ENCODE measurements at places on chromosomes 6 and 20. TPM values are rescaled to one million over a fixed set of nuclear protein-coding genes. Genes with fewer than 3 reads are reported as not detected.
A peak's percentile ranks its signal among the peaks of the same experiment; 100 is the strongest.

UFL1 gene
- total RNA-seq: 23.9 TPM

GRCh38 chr20:37375227-37375626 lies 29.3 kb downstream of the SRC start:
- DNase-seq: peak; percentile 12

- DNase-seq: no peak
These were observed 78.0 kb upstream of the SMIM8 start for GRCh38 chr6:87244380-87244779.

DNA sequence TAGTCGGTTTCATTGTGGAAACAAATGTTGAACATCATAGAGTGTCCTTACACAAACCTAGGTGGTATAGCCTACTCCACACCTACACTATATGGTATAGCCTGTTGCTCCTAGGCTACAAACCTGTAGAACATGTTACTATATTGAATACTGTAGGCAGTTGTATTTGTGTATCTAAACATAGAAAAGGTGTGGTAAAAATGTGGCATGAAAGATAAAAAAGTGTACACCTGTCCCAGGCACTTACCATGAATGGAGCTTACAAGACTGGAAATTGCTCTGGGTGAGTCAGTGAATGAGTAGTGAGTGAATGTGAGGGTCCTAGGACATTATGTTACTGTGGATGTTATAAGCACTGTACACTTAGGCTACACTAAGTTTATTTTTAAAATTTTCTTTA lies 103.0 kb downstream of the ZFAND3 start:
- DNase-seq: no peak

F13A1 gene
- 56.8 TPM for total RNA-seq

GRCh38 chr6:132088150-132088549 lies 137.0 kb upstream of the CCN2 start:
- DNase-seq: no peak

TPMT gene
- total RNA-seq: 53.4 TPM

GRCh38 chr6:137723273-137724017 lies 143.6 kb upstream of the TNFAIP3 start:
- DNase-seq: no peak

GRCh38 chr6:47254906-47255305 lies 54.8 kb downstream of the TNFRSF21 start:
- DNase-seq: no peak

MYLK2 gene
- total RNA-seq: 0.08 TPM

- no peak for DNase-seq
These were observed 158.9 kb upstream of the SASH1 start for GRCh38 chr6:148183776-148184175.

DNA sequence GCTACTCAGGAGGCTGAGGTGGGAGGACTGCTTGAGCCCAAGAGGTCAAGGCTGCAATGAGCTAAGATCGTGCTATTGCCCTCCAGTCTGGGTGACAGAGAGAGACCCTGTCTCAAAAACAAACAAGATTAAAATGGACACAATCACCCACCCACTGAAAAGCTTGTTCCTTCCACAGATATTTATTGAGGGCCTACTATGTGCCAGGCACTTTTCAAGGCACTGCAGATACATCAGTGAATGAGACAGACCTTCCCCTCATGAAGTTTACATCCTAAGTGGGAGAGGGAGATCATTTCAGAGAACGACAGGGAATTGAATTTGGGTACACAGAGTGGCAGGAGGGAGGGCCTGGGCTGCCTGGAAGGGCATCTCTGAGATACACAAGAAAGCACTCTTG lies 14.4 kb downstream of the RSPO4 start:
- DNase-seq: no peak

GRCh38 chr6:107670792-107671199 lies 153.3 kb downstream of the SCML4 start:
- peak; percentile 44 for DNase-seq

DYNLT2 gene
- total RNA-seq: 1.6 TPM

GRCh38 chr6:106077170-106077569 lies 9.0 kb upstream of the PRDM1 start:
- no peak for DNase-seq

DNA sequence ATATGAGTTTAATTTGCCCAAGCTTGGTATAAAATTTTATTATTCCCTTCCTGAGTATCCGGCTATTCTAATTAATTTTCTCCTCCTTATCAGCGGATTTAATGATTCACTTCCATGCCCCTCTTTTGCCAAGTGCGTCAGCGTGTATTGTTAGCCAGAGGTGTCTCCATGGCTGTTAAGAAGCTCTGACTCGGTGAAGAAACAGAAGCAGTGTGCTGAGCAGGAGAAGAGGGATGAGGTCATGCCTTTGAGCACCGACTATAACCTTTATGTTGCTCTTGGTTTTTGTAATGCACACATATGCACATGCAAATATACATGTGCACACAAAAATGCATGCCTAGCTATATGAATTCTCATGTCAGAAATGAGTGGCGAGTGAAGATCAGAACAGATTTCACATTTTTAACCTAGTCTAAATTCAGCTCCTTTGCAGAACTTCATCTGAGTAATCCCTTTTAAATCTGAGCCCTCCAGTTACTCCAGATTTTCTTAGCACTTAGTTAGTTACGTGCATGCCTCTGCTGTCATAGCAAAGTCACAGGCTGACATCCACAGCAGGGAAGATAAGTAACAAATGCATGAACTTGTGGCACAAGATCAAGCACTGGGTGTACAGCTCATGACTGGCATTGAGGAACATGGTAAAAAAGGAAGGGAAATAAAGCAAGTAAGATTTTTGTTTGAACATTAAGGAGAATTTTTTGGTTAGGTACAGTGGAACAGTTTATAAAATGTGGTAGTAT lies 24.3 kb downstream of the HTR1E start:
- no peak for DNase-seq

DNA sequence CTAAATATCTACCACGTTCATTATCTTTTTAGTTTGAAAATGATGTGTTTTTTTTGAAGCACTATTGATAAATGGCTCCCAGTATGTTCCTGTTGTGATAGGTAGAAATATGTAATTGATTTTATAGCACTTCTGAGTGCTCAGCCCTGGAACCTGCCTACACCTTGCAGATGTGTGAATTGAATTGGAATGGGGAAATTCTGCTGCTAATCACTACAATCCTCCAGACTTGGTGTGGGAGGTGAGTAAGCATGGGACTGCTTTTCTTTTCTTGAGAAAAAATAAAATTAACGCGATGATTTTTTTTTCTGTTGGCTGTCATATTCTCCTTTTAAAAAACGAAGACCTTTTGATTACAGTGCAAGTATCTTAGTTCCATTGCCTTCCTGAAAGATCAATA lies 37.1 kb upstream of the MLIP start:
- no peak for DNase-seq

DNA sequence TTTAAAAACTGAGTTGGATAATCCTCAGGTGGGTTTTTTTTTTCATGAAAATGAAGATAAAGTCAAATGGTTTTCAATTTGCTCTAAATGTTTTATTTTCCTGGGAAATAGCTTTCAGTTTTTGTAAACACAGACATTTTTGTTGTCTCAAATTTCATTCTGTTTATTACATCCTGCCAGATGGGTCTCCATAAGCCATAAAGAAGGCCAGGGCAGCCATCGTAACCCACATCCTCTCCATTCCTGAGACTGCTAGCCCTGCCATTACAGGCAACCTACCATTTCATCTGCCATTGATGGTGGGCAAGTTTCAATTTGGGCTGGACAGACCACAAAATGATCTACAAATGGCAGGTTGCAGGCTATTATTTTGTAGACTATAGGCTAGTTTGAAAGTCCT lies 60.8 kb downstream of the BTBD3 start:
- DNase-seq: no peak

- DNase-seq: no peak
These were observed 79.2 kb upstream of the MAP3K4 start for GRCh38 chr6:160912411-160912810.

DNA sequence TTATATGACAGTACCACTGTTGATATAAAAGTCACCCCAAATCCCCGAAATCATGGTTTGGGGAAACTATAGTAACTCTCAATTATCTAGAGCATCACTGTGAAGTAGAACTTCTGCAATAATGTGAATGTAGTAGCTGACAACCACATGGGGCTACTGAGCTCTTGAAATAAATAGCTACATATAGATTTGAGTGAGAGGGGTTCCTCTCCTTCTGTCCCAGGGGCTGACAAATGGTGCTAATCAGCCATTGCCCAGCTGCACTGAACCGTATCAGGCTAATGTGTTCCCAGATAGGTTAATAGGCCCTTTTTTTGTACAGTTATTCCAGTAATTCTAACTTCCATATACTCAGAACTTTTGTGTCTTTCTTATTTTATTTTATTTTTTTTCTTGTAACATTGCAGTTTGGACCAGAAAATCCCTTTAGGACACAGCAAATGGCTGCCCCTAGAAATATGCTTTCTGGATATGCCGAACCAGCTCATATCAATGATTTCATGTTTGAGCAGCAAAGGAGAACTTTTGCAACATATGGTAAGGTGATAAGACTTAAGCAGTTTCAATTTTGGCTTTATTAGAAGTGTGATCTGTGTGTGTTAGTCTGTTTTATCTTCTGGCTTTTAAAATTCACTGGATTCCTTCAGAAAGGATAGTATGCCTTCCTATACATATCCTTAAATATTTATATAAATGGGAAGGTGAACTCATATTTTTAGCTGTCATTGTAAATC lies 21.1 kb downstream of the CDC40 start:
- DNase-seq: no peak

DNA sequence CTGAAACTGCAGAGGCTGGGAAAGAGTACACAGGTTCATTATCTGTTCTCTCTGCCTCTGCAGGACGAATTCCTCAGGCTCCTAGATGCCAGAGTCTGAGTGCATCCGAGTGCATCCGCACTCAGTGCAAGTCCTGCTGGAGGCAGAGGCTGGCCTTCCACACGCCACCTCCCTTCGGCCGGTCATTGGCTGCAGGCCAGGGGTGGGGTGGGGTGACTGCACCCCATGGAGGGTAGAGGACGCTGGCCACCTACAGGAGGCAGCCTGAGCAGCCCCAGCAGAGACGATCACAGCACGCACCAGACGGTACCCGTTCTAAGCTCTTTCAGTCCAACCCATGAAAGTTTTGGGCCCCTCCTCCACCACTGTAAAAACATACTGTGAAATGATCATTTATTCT lies 11.7 kb downstream of the SFT2D1 start:
- peak; percentile 61 for DNase-seq

NKAPL gene
- 0.21 TPM for total RNA-seq

GRCh38 chr6:16818992-16819626 lies 57.8 kb upstream of the ATXN1 start:
- no peak for DNase-seq

DNA sequence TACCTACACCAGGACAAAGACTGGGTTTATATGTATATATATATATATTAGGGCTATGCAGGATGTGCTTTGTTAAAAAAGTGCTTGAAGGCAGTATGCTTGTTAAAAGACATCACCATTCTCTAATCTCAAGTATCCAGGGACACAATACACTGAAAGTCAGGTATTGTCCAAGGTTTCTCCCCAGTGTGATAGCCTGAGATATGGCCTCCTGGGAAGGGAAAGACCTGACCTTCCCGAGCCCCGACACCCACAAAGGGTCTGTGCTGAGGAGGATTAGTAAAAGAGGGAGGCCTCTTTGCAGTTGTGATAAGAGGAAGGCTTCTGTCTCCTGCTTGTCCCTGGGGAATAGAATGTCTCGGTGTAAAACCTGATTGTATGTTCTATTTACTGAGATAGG lies 156.9 kb downstream of the GPX5 start:
- DNase-seq: no peak

- no peak for DNase-seq
These were observed 160.8 kb upstream of the BMP2 start for GRCh38 chr20:6606651-6607050.
